Caco-2 (cell line): ENCODE measurements at places on chromosomes 11 and 22.

DNA sequence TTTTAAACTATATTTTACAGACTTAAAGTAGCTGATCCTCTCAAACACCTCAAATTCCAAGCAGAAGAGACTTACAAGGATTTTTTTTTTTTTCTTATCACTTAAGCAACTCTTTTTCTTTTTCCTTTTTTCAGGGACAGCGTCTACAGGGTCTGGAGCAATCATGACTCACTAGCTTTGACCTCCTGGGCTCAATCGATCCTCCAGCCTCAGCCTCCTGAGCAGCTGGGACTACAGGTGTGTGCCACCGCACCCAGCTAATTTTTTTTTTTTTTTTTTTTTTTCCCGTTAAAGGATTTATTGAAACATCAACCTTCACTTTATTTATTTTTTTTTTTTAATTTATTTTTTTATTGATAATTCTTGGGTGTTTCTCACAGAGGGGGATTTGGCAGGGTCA, 4.5 kb upstream of the MACROD1 start:
- no peak for DNase-seq

DNA sequence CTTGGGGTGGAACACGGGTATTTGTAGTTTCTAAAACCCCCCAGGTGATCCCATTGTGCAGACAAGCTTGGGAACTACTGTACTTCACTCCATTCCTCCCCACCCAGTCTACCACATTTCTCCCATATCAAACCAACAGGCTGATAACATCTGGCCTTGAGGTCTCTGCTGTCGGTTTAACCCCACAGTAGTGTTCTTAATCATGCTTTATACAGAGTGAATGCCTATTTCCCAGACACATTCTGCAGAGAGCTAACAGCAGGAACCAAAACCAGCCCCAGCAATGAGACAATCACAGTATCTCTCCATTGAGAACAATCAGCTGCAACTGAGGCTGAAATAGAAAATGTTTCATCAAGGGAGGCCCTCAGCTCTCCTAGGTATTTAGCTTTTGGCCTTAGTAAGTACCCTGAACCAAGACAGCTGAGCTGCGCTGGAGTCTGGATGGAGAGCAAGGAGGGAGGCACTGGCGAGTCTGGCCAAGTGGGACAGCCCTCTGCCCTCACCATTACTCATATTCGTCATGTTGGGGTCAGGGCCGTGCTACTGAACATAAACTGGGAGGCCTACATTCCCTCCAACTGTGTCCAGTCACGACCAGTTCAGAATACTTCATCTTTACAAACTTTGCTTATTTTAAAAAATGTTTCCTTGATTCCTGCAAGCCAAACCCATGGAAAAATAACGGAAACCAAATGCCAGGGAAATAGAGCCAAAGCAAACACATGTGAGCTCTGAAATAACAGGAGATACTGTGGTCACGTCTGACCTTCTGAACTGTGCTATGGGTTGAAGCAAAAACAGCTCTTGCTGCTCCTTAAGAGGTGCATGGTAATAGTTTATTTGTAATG, 81.0 kb downstream of the CCDC34 start:
- no peak for DNase-seq

- DNase-seq = no peak
Observed at GRCh38 chr11:17230867-17231851, 23.4 kb upstream of the PIK3C2A start.

DNA sequence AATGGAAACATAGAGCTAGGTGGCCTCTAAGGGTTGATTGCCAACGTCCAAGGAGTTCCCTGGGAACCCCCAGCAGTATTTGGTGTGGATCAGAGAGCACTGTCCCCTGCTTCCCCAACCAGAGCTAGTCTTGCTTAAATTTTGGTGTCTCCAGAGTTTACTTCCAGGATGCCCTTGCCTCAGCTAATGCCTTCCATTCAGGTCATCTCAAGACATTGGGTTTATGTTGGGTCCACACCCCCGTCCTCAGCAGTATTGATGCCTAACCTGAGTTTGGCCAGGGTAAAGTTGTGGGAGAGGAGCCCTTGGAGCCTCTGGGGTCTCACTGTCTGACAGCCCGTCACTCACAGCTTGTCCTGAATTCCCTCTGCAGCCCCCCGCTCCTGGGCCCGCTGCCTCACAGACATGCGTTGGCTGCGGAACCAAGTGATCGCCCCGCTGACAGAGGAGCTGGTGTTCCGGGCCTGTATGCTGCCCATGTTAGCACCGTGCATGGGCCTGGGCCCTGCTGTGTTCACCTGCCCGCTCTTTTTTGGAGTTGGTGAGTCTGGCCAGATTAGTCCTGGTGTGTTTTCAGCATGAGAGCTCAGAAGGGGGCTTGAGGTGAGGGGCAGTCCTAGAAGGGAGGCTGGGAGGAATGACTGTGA, 1.4 kb downstream of the RCE1 start:
- peak; percentile 38 for DNase-seq

DNA sequence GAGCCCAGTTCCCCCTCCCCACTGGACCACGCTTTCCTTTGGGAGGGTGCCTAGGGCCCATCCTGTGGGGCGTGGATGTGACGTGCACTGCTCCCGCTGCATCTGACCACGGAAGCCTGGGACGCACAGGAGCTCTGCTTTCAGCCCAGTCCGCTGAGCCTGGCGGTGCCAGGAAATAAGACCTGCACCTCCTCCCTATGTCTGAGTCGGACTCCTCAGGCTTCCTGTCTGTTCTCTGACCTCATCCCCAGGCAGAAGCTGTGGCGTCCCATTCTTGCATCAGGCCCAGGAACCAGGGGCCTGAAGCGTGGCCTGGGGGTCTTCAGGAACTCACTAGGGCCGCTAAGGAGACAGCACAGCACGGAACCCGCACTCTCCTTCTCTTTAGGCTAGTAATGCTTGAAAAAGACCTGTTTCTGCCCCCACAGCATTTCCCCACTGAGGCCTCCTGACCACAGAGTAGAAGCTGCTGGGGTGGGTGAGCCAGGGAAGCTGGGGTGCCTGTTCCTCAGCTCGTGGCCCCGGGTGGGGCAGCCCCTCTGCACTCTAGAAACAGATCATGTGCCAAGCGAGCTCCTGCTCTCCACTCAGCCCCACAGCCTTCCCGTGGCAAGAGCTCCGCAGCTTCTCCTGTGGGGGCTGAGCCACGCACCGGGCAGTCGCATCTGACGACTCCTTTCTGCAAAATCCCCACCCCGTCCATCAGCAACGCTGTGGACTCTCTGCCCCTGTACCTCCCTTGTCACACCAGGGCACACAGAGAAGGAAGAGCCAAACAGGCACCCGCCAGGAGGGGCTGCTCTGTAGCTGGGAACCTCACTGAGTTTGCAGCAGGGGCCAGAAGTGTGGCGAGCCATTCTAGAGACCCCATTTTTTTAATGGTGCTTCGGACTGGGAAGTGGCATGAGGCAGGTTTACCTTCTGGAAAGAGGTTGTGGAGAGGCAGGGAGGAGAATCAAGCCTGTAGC, 22.6 kb downstream of the MOV10L1 start:
- no peak for DNase-seq

- no peak for DNase-seq
Observed at GRCh38 chr11:1075341-1075911, 752 bp downstream of the MUC2 start.
